Astrocyte of the cerebellum (primary cell): ENCODE measurements at places on chromosomes 4 and X.

GRCh38 chr4:118729287-118730286, 44.4 kb downstream of the METTL14 start:
- peak; percentile 18 for DNase-seq

- peak; percentile 54 for DNase-seq
Observed at GRCh38 chrX:149495573-149496071, 9.5 kb downstream of the IDS start.

DNA sequence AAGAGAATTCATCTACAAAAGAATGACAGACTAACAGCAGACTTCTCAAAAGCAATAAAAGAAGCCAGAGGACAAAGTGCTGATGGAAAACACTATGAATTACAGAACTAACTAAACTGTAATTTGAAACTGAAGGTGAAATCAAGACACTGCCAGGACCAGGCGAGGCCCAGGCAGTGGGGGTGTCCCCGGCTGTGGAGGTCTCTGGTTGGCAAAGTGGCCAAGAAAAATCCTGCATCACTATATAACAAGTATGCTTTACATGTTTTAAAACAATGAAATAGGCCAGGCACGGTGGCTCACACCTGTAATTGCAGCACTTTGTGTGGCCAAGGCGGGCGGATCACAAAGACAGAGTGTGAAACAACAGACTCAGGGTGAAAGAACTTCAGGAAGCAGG, 32.9 kb downstream of the CHM start:
- DNase-seq, result no peak

DNA sequence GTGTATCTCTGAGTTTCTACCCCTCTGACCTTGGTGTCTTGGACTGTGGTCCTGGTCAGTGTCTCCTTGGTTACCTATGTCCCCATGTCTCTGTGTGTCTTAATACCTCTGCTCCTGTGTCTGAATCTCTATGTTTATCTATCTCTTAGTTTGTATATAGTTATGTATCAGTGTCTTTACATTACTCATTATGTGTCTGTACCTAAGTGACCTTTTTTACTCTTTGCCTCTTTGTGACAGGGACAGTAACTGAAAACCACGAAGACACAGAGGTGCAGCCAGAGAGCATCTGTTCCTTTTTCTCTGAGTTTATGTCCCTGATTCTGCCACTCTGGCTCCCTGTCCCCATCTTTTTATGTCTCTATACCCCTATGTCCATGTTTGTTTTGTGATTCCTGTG, 49.4 kb downstream of the ITIH6 start:
- no peak for DNase-seq

DNA sequence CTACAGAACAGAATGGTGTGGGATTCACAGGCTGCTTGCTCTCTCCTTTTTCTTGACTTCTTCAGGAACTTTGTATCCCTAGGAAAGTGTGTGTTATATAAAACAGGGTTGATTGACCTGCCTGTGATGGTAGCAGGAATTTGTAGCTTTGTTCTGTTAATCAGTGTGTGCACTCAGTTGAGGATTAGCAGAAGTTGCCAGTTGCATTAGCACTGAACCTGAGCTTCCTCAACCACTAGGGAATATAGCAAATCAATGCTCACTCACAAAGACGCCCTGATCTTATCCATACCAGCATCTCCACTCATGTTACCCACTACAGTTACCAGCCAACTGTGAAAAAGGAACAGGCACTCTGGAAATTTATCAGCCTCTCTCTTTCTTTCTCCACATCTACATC, 319.1 kb upstream of the EMCN start:
- DNase-seq, result no peak

DNA sequence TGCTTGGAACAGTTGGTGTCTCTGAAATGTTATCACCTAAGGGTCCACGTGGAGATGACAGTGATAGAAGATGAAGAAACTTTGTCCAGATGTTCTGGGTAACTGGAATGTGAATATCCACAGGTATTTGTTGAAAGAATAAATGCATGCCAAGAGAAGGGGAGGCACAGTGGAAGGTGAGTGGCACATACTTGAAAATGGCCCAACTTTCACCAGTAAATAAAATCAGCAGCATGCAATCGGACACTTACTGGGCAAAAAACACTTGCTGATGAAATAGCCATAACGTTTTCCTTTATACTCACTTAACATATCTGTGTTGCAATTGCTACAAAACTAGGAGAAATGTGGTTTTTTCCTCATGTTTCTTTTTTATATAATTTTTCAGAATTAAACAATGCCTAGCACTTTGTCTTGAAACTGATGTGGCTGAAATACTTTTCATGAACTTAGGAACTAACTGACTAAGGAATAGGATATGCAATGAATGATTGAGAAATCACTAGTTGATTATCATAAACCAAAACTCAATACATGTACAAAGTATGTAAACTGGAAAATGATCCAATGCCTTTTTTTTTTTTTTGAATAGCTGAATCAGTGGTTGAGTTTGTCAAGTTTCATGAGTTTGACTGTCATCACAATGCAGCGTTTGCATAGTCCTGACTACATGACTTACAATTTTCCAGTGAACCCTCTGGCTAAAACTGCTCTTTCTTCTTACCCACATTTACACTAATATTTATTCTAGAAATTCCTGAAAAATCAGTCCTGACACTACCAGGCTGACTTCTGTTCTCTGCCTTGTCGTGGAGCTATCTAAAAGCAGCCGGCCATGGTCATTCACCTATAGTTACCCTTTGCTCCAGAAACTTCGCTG, 127.4 kb downstream of the CPE start:
- peak; percentile 23 for DNase-seq

- DNase-seq, result no peak
Observed at GRCh38 chr4:139153411-139154133, 23.4 kb downstream of the ELF2 start.

GRCh38 chr4:186912606-186913005, 188.9 kb upstream of the FAT1 start:
- DNase-seq, result no peak

DNA sequence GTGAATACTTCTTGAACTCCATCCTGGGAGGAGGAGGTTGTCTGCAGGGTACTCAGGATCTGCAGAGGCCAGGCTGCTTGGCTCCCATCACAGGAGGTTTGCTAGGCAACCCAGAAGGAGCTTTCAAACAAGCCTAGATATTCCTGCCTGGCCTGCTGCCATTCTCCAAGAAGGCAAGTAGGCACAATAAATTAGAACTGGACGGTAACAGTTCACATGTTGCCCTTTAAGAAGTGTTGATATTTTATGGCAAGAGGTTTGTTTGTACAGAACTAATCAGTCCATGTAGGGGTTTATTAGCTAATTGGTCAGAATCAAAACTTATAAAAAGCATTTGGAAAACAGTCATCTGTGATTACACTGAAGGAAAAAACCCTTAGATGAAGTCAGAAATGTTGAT, 39.3 kb downstream of the SYNPO2 start:
- no peak for DNase-seq

GRCh38 chr4:181897935-181898334, 345.3 kb upstream of the TENM3 start:
- no peak for DNase-seq

DNA sequence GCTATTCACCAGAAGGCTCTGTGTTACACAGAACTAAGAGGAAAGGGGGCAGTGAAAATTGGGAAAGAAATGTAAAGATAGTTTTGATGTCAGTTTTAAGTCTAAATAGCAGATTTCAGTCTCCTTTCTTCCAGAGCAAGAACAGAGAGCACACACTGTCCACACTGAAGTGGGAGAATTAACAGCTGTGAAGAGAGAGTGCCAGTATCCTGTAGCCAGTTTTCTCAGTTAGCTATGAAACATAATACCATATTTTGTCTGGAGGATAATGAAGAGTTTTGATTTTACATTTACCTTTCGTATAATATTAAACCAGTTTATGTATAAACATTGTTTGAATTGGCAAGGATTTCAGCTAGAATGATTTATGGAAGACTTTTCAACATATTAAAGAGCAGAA, 35.1 kb downstream of the FBXO8 start:
- no peak for DNase-seq

DNA sequence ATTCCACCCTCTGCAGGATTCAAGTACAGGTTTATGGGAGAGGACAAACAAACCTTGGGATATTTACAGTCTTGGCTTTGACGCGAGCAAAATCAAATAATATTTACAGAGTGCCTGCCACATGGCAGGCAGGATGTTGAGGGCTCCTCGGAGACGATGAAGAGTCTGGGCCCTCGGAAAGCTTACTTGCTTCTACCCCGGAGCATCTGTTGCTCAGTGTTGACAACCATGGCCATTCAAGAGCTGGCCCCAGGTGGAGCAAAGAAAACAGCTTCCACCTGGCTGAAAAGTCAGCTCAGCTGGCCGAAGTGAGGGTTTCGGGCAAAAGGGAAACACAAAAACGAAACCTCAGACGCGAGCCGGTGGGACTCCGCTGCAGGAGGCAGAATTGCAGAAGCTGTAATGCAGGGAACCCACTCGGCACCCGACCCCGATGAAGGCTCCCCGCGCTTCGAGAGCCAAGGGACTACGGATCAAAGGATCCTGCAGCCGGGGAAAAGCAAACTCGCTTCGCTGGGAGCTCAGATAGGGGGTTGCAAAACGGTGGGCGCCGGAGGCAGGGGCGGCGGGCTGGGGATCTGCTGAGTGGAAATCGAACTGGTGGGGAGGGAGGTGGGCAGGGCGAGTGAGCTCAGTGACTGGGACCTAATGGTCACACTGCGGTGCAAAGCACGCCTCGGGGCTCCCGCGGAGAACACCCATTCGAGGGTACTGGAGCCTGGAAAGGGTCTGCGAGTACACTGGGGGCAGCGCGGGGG, 805 bp downstream of the ATP8A1 start:
- no peak for DNase-seq

DNA sequence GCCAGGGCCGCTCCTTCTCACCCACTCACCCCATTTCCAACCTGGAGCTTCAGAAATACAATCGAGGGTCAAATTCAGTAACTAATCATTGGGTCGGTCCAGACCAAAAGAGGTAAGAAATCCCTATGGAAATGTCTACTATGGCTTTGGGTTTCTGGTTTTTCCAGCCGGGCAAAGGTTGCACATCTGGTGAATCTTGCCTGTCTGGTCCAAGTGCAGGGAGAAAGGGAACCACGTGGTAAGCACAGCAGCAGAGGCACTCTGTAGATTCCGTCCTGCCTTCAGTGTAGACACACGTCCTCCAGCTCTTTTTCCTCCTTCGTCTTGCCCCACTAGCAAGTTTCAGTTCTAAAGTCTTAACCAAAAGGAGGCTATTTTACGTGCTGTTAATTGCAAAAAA, 218.0 kb upstream of the JADE1 start:
- no peak for DNase-seq

- DNase-seq, result no peak
Observed at GRCh38 chrX:101025126-101025525, 26.8 kb downstream of the TRMT2B start.

GRCh38 chr4:68617003-68617698, 41.0 kb upstream of the UGT2B17 start:
- no peak for DNase-seq

DNA sequence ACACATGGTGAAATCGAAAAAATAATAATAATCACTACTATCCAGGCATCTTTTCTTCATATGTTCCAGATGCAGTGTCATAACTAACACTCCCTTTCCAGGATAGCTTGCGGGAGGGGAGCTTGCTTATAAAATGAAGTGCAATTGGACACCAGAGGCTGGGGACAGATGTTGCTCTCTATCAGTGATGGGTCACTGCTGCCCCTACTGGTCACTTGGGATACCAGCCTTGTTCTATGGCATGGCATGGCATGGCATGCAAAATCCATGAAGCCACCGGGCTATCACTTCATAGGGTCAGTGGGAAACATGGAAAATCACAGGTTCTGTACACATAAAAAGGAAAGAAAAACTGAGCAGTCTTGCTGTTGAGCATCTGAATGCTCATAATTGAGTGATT, 168.1 kb downstream of the GLRA2 start:
- no peak for DNase-seq

DNA sequence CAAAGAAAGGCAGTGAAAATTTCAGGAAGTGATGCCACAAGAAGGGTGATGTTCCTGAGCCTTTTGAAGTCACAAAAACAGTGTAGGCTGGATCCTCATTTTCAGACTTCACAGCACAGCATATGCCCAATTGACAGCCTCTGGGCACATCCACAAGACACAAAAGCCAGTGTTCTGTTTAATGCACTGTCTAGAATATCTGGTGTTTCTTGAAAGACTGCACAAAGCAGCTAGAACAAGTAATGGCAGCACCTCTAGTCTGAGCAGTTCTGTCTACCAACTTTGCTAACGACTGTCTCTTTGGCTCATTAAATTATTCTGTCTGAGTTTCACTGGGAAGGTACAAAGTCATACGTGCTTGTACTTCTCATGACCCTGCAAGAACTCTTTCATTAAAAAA, 417.1 kb upstream of the GALNT7 start:
- DNase-seq, result no peak

- no peak for DNase-seq
Observed at GRCh38 chr4:76233529-76233928, 18.0 kb upstream of the FAM47E start.

DNA sequence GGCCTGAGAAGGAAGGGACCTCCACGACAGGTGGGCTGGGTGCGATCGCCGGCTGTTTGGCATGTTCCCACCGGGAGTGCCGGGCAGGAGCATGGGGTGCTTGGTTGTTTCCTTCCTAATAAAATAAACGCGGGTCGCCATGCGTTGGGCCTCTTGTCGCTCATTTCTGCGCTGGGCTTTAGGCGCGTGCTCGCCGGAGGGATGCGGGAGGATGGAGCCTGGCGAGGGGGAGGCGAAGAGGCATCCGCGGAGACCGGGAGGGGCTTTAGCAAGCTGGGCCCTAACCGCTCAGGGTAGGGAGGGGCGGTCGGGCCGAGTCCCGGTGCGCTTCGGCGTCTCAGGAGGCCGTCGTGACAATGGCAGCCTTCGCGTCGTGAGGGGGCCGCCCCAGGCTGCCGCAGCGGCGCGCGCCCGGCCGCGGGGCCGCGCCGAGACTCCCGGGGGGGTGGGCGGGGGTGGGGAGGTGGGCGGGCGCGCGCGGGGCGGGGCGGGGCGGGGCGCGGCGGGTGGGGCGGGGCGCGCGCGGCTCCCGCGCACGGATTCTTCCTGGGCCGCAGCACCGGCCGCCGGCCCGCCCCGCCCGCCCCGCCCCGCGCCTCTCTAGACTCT, 476 bp upstream of the GDI1 start:
- DNase-seq, result no peak

GRCh38 chrX:72001906-72002305, 91.3 kb downstream of the NHSL2 start:
- no peak for DNase-seq

- DNase-seq, result no peak
Observed at GRCh38 chrX:33138677-33139249, 72.6 kb downstream of the DMD start.

DNA sequence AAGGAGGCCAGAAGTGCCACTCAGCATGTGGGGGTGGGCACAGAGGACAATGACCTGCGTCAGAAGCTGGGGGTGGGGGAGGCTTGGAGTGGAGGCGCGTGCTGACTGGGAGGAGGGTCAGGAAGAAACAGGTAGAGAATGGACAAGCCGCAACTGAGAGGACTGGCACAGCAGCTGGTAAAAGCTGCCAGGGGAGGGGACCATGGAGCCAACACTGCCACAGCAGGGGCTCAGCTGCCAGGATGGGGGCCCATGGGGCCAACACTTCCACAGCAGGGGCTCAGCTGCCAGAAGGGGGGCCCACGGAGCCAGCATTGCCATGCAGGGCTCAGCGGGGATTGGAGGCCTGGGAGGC, 19.1 kb downstream of the RNF212 start:
- DNase-seq, result no peak

- no peak for DNase-seq
Observed at GRCh38 chr4:38114386-38115150, 154.4 kb downstream of the PTTG2 start.

GRCh38 chr4:118888666-118889311, at the start of gene SYNPO2:
TSS of gene SYNPO2 (plus strand) at chr4:118888854. CDS start at chr4:118889037, 183 bp downstream.
- peak; percentile 63 for DNase-seq

- no peak for DNase-seq
Observed at GRCh38 chrX:21658152-21658737, at the start of gene KLHL34. TSS of gene KLHL34 (minus strand) at chrX:21658330. CDS start at chrX:21657788, 542 bp downstream.

- no peak for DNase-seq
Observed at GRCh38 chr4:20044966-20045365, 206.7 kb upstream of the SLIT2 start.
